Esophagus muscularis mucosa (tissue), 4 donors: ENCODE measurements at places on chromosomes 7 and 10.

- DNase-seq = no peak
These were observed 57.0 kb upstream of the MTPN start for GRCh38 chr7:136034132-136034531.

DNA sequence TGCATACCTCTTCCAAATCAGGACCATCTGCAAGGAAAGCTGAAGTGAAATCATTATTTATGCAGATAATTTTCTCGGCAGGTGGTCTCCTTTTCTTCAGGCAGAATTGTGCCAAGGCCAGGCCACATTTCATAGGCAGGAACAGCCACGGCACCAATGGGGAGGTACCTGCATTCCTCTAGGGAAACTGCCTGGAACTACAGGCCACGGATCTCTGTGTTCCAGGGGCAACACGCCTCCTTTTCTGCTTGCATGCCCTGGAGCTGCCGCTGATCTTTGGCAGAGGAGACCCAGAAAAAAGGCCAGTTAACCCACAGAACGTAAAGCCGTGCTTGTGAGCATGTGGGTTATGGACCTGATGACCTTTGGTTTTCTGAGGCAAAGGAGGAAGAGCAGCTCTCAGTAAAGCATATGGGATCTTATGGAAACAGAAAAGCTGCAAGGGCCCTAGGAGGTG lies 111.2 kb upstream of the KIAA1217 start:
- DNase-seq = no peak

DNA sequence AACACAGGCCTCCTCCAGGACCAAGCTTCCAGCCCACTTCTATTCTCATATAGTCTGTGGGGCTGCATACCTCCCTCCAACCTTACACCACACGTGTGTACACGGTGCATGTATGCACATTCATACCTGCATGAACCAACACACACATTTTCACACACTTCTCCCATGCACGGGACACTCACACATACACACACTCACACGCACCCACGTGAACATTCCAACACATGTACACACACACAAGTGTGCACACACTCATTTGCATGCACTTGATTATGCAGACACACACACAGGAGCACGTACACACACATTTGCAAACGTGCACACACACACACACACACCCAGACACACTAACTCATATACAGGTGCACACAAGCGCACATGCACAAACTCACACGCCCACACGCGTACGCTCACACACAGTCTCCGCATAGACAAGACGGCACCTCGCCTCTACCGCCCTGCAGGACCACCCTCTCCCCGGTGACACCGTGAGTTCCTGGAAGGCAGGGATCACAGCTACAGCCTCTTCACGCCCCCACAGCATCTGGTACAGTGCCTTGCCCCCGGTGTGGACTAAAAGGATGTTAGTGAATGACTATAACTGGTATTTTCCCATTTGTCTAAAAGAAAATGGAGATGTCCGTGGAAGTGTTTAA lies 263.8 kb downstream of the PTPRN2 start:
- DNase-seq = no peak

DNA sequence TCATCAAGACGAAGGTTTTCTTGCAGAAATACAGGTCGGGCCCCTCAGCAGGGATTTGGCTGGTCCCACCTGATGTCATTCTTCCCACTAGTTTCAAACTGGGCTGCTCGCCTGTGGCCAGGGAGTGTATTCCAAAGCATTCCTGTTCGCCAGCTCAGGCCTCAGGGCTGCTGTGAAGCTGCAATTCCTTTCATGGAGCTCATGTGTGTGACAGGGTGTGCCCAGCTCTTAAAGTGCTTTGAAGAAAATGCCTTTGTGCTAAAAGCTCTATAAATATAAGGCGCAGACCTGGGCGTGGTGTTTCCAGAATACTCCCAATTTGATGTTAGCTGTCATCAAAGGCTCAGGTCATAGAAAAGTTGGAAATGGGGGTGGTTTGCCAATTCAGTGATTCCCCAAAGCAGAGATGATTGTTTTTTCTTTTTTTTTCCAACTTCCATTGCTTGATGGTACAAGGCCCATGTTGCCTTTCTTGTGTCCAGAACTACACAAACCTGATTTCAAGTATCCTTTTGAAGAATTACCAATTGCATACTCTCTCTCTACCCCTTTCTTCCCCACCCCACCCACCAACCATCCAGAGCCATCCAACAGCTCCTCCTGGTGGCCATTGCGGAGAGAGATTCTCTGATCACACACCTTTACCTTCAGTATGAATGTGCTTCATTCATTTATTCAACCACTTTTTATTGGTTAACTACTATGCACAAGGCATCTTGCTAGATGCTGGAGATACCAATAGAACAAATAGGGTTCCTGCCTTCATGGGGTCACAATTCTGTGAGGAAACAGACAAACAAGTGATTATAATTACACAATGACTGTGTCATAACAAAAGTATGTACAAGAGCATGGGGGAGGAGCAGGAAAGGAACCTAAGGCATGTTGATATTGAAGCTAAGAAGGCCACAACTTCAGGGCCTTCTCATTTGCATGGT lies 297.3 kb upstream of the LYZL1 start:
- DNase-seq = peak; percentile 84

DNA sequence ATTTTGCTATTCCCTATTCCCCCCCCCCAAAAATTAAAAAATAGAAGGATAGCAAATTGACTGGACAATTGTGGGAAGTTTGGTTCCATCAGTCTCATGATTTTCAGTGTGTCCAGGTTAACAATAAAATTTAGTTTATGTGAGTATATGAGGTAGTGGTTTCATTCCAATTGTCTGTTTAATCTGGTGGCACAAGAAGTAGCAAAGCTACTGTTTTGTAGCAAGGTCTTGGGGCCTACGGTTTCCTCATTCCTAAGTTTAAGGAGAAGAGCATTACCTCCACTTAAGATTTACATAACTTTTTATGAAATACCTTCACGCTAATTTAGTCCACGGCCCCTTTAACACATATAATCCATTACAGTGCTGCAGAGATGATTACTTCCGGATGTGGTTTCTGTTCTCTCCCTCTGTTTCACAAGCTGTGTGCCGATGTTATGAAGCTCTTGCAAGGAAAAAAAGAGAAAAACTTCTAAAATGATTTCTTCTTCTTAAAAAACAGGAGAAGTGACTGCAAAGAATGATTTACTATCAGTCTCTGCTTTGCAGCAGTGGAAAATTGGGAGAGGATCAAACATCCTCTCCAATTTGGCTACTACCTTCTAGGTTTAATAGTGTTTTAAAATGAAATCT lies 32.7 kb upstream of the NPVF start:
- no peak for DNase-seq
